Amniotic epithelial cell (primary cell): ENCODE measurements at places on chromosomes 5 and 9.

DNA sequence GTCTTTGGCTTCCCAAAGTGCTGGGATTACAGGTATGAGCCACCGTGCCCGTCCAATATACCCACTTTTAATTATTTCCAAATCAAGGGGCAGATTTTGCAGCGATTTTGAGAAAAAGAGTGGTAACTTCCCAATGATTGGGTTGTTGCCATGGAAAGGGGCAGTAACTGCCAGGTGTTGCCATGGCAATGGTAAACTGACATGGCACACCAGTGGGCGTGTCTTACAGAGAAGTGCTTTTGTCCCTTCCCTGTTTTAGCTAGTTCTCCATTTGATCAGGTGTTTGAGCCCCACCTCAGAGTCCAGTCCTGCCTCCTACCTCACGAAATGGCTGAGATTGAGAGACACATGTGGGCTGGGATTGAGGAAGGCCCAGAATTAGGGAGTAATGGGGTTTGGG, 86.3 kb upstream of the IER5L start:
- no peak for DNase-seq

GRCh38 chr9:105311306-105311705, 66.9 kb downstream of the SLC44A1 start:
- peak; percentile 19 for DNase-seq

- no peak for DNase-seq
Observed at GRCh38 chr5:88825584-88826315, 57.2 kb downstream of the MEF2C start.

DNA sequence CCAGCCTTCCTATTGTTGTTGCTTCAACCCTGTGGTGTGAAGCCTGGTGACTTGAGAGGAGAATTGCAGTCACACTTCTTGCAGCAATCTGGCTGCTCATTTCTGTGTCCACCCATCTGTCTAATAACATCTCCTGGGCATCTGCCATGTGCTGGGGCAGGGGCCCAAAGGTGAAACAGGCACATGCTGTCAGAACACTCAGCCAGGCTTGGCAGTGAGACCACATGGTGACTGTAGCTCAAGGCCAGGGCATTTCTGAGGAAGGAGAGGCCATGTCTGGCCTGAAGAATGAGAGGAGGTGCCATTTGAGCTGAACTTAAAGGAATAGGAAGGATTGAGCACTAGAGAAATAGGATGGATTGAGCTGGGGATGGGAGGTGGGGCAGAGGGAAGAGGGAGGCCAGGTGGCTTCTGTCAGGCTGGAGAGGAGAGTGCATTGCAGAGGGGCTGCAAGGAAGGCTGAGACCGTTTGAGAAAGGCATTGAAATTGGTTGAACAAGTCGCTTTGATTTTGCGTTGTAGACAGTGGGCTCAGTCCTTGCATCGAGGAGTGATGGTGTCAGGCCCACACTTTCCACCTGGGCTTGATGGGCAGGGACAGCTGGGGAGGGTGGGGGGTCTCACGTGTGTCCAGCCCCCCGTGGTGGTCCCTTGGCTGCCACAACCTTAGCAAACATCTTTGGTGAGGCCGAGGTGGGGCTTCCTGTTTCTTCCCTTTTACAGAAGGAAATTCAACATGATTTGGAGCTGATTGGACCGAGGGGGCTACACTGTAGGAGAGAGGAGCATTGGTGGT, 222.4 kb downstream of the CACNA1B start:
- no peak for DNase-seq

DNA sequence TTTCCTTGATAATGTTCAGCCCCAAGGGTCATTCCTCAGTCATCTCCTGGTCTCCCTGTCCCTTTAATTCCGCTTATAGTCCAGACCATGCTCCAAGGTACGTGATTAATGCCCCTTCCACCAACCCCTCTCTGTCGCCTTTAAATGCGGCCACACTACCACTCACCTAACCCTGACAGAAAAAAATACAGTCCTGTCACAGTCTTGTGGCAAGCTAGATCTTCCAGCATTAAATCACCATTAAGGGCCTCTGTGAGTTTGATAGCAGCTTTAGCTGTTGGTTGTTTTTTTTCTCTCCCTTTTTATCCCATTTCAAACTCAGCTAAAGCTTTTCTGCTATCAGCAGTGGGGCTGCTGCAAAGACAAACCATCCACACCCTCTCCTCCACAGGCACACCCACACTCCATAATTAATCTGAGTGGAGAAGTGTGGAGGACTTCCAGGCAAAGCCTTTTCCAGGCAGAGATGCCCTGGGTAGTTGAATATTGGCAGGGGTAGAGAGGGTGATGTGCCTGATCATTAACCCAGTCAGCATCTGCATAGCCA, 522.7 kb upstream of the CLINT1 start:
- DNase-seq: no peak

DNA sequence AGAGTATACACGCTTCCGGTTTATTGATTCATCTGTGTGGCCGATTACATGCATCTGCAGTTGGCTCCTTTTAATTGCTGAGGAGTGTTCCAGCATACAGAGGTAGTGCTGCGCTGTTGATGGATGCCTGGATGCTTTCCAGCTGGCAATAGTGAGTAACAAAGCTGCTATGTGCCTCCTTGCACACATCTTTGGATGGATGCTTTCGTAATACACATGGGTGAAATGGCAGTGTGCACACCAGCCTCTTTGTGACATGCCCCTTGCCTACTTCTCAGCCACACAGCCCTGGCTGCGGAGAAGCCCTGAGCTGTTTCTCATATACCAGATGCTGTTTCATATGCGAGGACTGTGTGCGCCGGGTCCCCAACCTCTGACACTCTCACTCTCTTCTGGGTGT, 151.0 kb downstream of the GADD45G start:
- DNase-seq: peak; percentile 69

- no peak for DNase-seq
Observed at GRCh38 chr9:92720807-92721535, 43.7 kb downstream of the BICD2 start.

- DNase-seq: no peak
Observed at GRCh38 chr9:20945269-20945668, 86.2 kb downstream of the HACD4 start.

- DNase-seq: peak; percentile 62
Observed at GRCh38 chr5:173334808-173335207, 6.6 kb upstream of the STC2 start.

GRCh38 chr9:124495126-124496074, 11.8 kb downstream of the NR5A1 start:
- DNase-seq: no peak

DNA sequence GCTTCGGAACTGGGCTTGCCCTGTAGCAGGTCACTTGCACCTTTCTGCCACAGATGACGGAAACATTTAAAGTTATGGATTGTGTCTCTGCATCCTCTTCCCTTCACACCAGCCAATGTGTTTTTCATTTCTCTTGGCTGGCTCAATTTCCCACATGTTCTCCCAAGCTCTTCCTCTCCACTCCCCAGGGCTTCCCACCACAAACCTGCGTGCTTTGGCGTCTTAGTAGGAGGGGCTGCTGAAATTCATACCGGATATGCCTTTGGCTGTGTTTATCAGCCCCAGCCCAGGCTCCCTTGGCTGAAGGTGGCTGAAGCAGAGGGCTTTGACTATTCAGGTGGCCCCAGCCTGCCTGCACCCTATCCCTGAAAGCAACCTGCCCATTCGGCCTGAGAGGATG, 32.1 kb downstream of the ADRB2 start:
- no peak for DNase-seq

GRCh38 chr5:56961746-56962145, 9.8 kb upstream of the MIER3 start:
- DNase-seq: no peak

GRCh38 chr5:124519396-124519795, 227.0 kb downstream of the ZNF608 start:
- DNase-seq: peak; percentile 94

DNA sequence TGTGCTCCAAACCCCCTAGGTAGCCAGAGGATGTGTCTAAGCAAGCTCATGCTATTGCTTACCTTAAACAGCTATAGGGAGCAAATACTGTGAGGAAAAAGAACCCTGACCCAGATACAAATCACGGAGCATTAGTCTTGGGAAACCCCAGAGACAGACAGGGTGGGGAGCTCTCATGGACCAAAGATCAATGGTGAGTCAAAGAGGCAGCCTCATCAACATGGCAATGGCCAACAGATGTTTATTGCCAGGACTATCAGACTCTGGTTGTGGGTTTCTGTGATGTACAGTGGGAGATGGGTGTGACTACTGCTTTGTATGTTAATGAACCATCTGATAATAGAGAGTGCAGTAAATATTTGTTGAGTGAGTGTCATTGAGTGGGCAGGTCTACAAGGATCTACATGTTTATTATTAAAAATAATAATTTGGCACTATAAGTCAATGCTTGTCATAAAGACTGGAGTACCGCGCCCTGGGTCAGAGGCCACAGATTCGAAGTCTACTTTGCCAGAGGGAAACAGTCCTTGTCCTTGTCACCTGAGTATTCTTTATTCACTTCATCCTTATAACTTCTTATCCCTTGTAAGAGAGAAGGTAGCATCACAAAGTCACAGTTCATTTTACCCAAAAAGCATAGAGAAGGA, 56.5 kb upstream of the RAI14 start:
- DNase-seq: peak; percentile 43

DNA sequence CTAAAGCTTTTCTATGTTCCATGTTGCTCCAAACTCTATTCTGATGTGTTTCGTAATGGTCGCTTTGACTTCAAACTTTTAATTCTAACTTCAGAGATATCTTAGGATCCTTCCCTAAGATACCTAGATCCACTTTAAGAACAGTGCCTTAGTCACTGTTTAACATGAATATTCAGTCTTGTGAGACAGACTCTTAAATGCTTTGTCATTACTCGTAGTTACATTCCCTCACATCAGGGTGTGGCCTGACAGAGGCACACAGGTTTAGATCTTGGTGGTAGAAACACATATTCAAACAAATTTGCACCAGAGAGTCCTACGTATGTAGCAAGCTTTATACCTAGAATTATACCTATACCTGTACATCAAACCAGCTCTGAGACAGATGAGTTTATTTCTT, 687.0 kb upstream of the C9orf72 start:
- no peak for DNase-seq

DNA sequence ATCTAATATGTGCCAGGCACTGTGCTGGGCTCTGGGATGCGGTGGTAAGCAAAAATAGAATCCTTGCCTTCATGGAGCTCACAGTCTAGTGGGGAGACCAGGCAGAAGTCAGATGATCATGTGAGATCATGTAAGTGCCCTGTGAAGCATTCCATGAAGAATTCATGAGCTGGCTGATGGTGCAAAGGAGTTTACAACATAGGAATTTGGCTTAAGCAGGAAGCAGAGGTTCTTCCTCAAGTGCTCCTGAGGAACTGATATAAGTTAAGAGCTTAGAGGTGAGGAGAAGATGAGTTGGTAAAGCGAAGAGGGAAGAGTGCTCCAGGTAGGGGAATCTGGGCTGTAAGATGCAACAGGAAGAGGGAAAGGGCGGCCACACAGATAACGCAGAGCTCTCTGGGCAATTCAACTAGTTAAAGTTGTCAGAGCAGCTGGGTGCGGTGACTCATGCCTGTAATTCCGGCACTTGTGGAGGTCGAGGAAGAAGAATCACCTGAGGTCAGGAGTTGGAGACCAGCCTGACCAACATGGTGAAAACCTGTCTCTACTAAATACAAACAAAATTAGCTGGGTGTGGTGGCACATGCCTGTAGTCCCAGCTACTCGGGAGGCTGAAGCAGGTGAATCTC, 78.5 kb upstream of the SPATA31D4 start:
- peak; percentile 47 for DNase-seq

- peak; percentile 79 for DNase-seq
Observed at GRCh38 chr9:84325347-84325973, 15.1 kb downstream of the SLC28A3 start.

GRCh38 chr5:79924936-79925893, 65.8 kb downstream of the MTX3 start:
- peak; percentile 5 for DNase-seq

GRCh38 chr5:107646418-107646817, 24.3 kb downstream of the EFNA5 start:
- no peak for DNase-seq

DNA sequence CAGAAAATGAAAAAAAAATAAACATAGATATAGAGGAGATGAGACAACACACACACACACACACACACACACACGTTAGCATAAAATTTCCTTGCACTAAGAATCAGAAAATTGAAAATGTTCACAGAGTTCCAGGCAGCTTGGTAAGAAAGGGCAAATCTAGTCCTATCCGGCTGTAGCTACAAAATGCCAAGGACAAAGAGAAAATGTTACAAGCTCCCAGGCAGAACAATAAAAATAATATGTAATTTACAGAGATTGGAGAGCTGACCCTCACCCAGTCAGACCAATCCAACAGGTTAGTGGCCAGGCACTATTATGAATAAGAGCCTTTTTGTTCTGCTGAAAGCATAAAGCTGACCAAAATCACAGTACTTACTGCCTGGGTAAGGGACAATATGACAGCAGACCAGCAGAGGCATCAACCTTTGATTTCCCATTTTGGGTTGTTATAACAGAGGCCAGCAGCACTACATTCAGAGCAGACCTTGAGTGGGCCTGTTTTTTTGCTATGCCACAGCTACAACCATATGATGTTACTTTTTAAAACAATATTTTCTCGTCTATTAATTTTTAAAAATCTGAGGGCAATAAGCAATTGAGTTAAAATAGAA, 892.6 kb downstream of the TAF11L14 start:
- no peak for DNase-seq

DNA sequence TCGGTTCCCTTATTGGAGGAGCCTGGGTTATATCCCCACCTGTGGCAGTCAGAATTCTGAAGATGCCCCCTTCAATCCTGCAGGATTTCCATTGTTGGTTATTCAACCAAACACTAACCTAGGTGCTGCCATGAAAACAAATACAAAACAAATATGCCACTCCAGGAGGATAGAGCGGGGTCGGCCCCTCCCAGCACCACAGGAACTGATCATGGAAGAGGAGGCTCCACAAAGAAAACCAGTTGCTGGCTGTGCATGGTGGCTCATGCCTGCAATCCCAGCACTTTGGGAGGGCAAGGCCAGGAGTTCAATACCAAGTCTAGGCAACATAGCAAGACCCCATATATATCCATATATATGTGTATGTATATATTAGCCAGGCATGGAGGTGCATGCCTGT, 13.2 kb upstream of the ADGRD2 start:
- DNase-seq: no peak

GRCh38 chr9:34994900-34995669, 5.5 kb downstream of the DNAJB5 start:
- DNase-seq: peak; percentile 87

GRCh38 chr5:173633304-173633703, 16.9 kb upstream of the BOD1 start:
- no peak for DNase-seq

DNA sequence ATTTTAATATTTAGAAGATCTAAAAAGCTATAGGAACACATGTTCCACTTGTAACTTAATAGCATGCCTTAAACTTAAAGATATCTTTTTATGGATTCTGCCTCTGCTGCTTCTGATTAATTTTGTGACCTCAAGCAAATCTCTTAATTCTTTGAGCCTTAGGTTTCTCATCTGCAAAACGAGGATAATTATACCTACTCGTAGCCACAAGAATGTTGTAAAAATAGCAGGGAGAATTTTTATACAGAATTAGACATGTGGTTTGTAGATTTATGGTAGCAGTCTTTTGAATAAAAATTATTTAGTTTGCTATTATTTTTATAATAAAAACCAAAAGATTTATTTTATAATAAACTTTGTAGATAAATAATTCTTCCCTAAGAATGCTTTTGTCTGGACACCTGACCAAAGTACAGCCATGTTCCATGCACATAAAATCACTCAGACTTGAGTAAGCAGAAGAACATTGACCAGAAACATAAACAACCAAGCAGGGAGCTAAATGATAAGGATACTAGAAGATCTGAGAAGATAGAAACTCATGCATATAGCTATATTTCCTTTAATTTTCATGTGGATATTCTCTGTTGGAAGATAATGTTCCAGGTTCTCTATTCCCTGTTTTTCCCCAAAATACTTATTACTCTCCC, 18.5 kb downstream of the C9orf85 start:
- DNase-seq: peak; percentile 55

GRCh38 chr5:37198842-37199241, 50.3 kb downstream of the CPLANE1 start:
- DNase-seq: peak; percentile 62
